ENCODE measurements at places on chromosomes 11 and 22.

DNA sequence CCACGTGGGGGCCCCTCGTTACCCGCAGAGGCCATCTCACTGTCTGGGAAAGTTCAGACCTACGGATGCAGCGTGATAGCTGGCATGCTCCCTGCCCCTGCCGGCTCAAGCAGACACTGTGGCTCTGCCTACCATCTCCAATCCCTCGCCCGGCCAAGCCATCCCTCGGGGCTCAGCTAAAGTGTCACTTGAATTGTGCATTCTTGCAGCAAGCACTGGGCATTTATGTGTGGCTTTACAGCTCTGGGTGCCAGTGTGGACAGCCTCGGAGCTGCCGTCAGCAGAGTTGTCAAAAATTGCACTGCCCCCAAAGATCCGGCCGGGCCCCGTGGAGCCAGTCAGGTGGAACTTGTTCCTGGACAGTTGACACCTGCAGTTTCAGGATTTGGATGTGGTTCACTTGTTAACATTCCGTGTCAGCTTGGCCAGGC, 75.0 kb upstream of the FGF3 start:
- no peak for DNase-seq

GRCh38 chr11:6418557-6419008, 311 bp downstream of the APBB1 start:
- no peak for DNase-seq

GRCh38 chr11:10394229-10395101, 60.6 kb upstream of the AMPD3 start:
- DNase-seq: no peak

GRCh38 chr11:6962673-6963072, 36.4 kb downstream of the ZNF215 start:
- DNase-seq: no peak

GRCh38 chr11:46106530-46107407, 14.5 kb downstream of the PHF21A start:
- DNase-seq: no peak

DNA sequence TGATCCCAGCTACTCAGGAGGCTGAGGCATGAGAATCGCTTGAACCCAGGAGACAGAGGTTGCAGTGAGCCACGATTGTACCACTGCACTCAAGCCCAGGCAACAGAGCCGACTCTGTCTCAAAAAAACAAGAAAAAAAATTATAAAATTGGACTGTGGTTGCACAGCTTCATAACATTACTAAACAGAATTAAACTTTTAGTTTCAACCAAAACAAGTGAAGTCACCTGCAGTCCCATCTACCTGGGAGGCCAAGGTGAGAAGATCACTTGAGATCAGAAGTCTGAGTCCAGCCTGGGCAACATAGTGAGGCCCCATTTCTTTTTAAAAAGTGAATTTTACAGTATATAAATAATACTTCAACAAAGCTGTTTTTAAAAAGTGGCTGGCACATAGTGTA, 47.8 kb upstream of the CD5 start:
- DNase-seq: no peak

GRCh38 chr11:130449996-130450769, 1.7 kb downstream of the ADAMTS15 start:
- DNase-seq: no peak

DNA sequence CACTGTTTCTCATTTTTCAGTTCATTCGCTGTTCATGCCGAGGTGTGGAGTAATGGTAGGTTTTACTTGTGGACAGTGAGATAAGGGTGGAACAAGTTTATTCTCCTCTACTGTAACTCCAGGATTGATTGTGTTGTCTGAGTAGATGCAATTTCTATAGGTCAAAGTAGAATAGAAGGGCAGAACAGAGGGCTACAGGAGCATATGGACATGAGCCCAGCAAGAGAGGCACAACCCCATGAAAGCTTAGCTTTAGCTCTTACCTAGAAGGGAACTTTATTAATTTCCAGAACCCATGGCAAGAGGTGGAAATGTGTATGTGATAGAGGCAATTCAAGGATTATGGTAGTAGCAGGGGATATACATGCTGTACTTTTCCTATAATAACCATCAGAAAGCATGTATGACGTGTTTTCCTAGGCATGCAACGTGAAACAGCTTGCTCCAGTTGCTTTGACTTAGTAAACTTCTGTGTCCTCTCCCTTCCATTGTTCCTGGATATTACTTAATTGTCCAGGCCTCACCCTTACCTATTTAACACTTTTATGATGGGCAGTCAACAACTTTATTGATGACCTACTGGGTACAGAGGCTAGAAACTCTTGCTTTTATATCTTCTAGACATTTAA, 13.8 kb upstream of the SLC37A2 start:
- no peak for DNase-seq

DNA sequence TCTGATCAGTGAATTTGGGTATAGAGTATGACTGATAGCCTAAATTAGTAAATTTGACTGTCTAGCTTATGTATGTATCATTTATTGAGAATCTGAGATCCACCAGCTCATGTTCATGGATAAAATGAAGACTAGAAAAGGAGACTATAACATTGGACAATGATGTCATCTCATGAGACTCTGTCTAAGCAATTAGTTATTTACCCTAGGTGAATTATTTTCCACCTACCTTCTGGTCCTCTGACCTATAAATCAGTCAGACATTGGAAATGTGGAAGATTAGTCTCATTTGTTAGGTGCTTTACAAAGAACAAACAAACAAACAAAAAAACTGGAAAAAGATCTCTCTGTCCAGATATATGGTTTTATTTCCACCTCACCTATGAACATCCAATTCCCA, 38.7 kb upstream of the CALCA start:
- no peak for DNase-seq

GRCh38 chr11:44608651-44608990, 43.2 kb downstream of the CD82 start:
- no peak for DNase-seq

DNA sequence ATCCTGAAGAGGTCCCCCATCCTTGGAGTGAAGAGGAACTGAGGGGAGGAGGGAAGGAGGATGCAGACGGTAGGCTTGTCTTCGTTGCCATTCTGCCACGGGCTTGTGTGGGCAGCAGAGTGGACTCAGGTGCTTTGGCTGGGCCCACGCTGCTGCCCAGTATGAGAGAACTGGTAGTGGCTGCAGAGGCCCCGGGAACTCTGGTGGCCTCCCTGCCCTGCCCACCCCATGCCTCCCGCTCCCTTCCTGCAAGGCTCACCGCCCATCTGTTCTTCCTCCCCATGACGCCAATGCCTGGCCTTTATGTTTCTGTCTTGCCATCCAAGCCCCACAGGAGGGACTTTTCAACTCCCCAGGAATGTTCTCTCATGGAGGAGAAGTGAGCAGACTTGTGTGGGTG, 157.4 kb downstream of the DSCAML1 start:
- DNase-seq: no peak

DNA sequence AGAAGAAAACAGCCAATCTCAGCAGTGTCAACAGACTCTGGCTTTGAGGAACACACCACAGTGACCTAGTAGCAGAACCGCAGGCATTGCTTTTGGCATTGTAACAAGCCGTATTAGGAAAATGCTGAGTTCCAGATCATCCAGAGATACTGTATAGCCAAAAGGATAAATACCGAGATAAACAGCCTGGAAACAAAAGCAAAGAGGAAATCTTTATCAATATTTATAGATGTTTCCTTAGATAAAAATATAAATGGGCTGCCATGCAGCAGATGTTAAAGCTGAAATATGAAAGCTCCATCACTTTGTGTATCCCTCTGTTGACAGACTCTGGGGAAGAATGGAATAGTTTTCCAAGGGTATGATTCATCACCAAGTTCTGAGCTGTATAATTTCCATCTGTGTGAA, 98.9 kb upstream of the TP53AIP1 start:
- no peak for DNase-seq

GRCh38 chr11:130405428-130405827, 23.0 kb downstream of the ADAMTS8 start:
- no peak for DNase-seq

- DNase-seq: no peak
Measured at GRCh38 chr11:92141159-92141558, 83.5 kb upstream of the FAT3 start.

- DNase-seq: no peak
Measured at GRCh38 chr22:40300316-40300715, 46.0 kb upstream of the ADSL start.

GRCh38 chr11:93935826-93936225, 85.3 kb upstream of the HEPHL1 start:
- no peak for DNase-seq

GRCh38 chr22:48857202-48857805, 970.4 kb downstream of the BRD1 start:
- DNase-seq: no peak

DNA sequence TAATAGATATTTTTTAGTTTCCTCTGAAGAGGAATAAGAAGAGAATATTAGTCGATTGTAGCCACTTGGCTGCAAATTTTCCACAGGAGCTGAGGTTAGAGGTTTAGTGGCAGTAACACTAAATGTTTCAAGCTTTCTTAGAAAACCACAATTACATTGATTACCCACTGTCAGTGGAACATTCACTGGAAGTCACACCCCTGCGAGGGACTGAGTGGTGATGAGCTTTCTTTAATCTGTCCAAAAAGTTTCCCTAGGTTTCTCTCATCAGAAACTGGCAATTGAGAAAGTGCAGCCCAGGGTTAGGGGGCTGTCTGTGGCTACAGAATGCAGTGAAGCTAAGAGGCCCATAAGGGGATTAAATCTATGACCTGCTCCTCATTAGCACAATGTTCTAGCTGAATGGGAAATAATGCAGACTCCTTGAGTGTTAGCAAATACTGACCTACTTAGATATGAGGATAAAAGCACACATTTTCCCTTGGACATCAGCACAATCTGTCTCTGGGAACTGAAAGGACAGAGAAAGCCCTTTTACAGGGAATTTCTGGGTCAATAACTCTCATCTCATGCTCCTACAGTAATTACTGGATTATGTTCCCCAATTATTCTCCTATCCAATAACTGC, 189.5 kb downstream of the FAM76B start:
- no peak for DNase-seq

- no peak for DNase-seq
Measured at GRCh38 chr22:26894766-26895485, 237.5 kb downstream of the MIAT start.

DNA sequence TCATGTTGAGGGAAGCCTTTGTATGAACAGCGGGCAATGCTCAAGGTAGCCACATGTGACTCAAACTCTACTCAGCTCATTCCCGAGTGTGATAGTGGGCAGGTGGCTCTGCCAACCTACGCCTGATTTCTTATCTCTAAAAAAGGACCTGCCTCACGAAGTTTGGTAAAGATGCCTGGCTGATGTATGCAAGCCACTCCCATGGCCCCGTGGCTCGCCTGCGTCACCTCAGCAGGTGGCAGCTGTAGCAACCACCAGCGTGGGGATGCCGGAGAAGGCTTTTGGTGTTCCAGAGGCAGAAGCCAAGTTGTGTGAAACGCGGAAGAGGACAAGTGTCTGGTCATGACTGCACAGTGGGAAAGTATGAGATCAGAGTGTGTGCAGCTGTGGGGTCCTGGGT, 5.4 kb downstream of the FADS2 start:
- DNase-seq: no peak

DNA sequence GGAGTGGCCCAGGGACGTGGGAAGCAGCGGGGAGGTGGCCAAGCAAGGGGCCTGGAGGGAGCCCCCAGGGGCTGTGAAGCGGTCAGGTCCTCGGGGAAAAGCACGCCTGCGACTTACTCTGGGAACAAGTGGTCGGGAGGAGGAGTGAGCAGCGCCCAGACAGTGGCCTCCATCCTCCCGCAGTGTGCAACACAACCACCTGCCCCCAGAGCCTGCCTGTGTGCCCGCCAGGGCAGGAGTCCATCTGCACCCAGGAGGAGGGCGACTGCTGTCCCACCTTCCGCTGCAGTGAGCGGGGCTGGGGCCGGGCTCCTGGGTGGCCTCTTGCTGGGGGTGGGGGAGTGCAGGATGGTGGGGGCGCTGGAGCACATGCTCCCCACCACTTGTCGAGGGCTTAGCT, 35.0 kb downstream of the MUC5B start:
- DNase-seq: no peak

- DNase-seq: peak; percentile 34
Measured at GRCh38 chr11:73983741-73984538, 1.3 kb upstream of the UCP2 start.

DNA sequence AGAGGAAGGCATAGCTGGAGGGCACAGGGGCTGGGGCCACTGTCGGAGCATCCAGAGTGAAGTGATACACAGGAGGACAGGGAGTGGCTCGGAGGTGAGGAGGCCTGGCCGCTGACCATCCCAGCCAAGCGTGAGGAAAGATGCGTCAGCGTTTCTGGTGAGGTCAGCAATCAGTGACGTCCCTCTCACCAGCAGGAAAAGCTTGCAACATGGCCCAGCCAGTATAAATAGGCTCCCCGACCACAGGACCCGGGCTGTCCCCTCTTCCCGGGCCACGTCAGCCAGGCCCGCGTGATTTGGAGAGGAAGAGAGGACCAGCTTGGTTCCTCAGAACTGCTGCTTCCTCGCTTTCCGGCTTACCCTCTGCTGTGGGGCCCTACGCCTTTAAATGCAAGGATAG, 4.2 kb upstream of the OSM start:
- no peak for DNase-seq
